ENCODE measurements at places on chromosomes 7 and 10.

DNA sequence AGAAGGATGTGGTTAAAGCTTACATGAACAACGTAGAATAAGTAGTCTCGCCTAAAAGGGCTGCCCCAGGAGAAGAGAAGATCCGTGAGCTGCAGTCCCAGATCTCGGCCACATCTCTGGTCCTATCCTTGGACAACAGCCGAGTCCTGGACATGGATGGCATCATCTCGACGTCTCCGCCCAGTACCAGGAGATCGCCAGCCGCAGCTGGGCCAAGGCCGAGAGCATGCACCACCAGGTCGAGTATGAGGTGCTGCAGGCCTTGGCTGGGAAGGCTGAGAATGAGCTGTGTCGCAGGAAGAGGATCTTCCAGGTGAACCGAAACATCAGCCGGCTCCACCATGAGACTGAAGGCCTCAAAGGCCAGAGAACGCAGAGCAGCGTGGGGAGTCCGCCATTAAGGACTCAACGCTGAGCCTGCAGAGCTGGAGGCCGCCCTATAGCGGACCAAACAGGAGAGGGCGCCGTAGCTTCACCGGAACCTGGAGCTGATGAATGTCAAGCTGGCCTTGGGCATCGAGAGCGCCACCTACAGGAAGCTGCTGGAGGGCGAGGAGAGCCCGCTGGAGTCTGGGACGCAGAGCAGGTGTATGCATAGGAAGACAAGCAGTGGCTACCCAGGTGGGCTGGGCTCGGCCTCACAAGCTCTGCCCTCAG is 22.2 kb downstream of the LIPK start:
- DNase-seq, result peak; percentile 76

DNA sequence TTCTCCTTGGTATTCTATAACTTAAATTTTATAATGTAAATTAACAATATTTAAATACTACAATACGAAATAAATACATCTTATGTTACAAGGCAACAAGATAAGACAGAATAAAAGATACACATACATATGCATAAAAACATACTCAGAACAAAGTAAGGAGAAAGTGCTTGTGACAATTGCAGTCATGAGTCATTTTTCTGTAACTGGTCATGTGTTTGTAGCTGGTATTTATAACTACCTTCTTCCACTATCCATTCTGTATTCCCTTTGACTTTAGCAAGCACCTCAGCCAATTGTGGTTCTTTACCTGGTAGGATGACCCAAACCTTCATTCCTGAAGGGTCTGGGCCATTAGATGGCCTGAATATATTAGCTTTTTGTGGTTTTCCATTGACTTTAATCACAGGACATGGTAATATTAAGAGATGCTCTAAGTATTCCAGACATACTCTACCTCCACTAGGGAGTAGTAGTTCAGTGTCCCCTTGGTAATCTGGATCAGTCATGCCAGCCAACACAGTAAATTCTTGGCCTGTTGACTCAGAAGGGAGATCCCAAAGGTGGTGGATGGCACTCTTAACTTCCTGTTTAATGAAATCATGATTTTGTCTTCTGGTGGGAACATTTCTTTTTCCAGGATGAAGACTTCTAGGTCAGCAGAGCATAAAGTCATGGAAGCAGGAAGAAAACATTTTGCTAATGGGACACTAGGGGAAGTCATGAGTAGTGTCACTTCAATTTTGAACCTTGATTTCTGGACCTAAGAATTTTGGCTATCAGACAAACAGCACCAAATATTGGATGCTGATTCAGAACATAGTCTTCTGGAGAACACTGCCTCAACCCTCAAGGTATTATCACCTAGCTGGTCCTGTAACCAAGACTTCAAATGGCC is 733.7 kb upstream of the IGFBP3 start:
- no peak for DNase-seq

GRCh38 chr10:23192712-23193434 is 761 bp downstream of the PTF1A start:
- no peak for DNase-seq

GRCh38 chr7:129497156-129497555 is 5.2 kb upstream of the SMKR1 start:
- DNase-seq, result no peak

DNA sequence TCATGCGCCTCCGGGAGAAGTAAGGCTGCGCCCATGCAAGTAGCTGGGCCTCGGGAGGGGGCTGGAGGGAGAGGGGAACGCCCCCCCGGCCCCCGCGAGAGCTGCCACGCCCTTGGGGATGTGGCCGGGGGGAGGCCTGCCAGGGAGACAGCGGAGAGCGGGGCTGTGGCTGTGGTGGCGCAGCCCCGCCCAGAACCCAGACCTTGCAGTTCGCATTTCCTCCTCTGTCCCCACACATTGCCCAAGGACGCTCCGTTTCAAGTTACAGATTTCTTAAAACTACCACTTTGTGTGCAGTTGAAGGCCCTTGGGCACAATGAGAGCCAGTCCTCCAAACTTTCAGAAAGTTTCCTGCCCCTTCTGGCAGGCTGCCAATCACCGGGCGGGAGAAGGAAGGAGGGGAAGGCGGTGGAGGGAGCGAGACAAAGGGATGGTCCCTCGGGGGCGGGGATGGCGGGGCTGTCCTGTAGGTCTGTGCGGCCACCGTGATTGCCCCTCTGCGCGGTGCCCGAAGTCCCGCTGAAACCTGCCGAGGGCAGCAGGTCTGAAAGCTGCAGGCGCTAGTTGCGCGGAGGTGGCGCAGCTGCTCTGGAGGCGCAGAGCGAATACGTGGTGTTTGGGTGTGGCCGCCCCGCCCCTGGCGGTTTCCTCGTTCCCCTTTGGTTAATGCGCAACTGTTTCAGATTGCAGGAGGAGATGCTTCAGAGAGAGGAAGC is 2.1 kb downstream of the VIM start:
- DNase-seq, result peak; percentile 98

DNA sequence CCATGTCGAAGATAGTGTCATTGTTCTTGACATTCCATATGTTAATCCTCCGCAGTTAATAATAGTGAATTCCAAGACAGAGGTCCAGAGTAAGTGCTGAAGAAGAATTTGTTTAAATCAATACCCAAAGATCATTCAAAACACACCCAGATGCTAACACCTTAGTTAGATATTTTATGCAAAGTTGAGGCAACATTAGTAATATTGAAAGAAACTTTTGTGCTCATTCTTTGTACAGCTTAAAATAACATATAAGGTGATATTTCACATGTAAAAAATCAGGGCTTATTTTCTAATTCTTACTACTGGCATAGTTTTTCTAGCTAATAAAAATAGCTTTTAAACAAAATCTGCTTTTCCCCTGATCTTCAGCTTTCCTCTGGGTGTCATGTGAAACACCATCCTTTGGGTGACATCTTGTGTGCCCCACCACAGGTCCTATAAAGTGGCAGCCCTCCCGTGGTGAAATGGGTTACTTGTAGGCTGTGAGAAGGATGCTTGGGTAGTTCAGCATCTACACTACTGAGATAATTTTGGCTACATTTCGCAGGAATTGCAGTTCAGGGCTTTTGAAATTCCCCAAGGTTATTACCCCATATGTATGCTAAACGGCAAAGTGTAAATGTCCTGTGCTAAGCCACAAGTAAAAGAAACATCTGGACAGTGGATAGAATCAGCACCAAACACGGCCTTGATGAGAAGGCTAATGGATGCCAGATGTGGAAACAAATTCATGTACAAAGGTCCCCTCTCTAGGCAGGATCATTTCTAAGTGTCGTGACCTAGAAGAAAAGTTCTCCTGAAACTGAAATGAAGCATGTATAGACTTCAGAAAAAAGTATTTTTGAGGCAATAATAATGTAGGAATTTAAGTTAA is 105.4 kb downstream of the GRM3 start:
- no peak for DNase-seq

- DNase-seq, result no peak
Observed at GRCh38 chr10:127848226-127848625, 44.5 kb downstream of the CLRN3 start.

Data from spleen (tissue), 13 donors.